Stimulated activated CD4-positive, alpha-beta T cell treated with anti-CD3 and anti-CD28 coated beads, Interleukin-2, amount 100 ng/mL, for 24 hours (primary cell): ENCODE measurements at places on chromosomes 3 and 15.

DNA sequence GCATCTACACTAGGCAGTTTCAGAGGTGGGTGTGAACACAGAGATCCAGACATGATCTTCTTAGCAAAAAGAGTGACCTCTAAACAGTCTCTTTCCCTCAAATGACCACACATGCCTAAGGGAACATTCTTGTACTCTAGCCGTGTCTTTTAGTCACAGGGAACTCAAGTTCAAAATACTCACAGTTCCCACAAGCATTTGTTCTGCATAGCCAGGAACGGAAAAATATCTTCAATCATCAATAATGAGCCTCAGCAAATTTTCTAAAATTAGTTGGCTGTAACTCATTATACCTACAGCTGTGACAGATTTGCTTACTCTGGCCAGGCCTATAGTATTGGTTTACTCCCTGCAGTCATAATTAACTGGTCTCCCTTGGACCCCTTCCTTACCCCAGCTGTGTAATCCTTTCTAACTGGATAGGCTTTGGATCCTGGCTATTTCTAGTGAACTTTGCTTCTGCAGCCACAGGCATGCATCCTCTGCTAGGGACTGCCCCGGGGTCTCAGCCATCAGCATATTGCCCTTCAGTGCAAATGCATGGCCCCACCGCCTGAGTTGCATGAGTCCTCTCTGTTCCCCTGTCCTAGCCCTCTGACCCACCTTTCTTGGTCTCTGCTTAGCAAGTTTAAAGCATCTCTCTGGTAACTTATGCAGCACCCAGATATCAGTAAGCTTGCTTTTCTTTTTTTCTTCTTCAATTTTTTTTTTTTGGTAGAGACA, 56.0 kb upstream of the HACD2 start:
- DNase-seq = no peak

GRCh38 chr15:23437146-23437545, 9.9 kb downstream of the GOLGA6L2 start:
- no peak for DNase-seq

DNA sequence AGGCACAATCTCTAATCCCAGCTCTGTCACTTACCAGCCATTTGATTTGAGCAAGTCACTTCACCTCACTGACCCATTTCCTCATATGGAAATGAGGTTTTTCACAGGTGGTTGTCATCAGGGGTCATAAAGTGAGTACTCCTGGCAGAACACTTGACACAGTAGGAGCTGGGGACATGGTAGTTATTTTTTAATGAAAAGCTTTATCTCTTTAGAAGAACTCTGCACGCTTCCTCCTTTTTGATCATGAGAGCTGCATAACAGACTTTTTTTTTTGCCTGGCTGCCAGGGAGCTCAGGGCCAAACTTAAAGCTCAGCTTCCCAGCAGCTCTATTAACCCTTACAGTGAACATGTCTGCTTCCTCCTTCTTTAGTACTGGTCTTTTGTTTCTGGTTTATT, 8.4 kb downstream of the VWA5B2 start:
- no peak for DNase-seq

DNA sequence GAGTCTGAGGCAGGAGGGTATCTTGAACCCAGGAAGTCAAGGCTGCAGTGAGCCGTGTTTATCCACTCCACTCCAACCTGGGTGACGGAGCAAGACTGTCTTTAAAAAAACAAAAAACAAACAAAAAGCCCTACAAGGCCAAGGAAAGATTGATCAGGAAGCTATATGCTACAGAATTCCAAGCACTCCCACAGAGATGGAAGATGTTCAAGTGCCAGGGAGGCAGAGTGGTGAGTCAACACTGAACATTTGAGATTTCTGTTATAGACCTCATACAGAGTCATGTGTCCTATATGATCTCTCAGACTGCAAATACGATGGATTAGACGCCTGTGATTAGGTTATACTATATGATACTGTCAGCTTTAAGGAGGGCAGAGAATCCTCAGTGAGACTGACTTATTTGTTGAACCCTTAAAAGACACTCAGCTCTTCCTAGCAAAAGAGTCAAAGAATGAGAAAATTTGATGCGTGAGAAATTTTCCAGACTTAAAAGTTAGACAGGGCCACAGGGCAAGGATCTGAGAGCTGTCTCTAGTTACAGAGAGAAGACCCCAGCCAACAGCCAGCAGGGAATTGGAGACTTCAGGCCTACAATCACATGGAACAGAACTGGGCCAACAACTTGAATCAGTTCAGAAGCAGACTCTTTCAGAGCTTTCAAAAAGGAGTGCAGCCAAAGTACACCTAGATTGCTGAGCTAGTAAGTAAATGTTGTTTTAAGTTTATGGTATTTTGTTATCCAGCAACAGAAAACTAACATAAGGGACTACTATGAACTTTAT, 107.6 kb downstream of the PIK3CB start:
- no peak for DNase-seq

DNA sequence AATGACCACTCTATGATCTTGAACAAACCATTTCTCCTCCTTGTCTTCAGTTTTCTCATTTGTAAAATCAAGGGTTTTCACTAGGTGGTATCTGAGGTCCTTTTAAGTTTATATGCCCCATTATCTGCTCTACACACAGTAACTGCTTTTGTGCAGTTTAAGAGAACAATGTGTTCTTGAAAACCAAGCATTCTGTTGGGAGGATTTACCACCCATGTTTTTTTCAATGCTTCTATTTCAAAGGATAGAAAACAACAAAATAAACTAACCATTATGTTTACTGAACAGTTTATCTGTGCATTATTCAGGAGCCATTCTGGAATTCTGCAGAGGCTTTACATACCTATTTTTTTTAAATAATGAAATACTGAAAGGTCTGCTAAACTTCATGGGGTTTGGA, 67.6 kb upstream of the C3orf49 start:
- no peak for DNase-seq

DNA sequence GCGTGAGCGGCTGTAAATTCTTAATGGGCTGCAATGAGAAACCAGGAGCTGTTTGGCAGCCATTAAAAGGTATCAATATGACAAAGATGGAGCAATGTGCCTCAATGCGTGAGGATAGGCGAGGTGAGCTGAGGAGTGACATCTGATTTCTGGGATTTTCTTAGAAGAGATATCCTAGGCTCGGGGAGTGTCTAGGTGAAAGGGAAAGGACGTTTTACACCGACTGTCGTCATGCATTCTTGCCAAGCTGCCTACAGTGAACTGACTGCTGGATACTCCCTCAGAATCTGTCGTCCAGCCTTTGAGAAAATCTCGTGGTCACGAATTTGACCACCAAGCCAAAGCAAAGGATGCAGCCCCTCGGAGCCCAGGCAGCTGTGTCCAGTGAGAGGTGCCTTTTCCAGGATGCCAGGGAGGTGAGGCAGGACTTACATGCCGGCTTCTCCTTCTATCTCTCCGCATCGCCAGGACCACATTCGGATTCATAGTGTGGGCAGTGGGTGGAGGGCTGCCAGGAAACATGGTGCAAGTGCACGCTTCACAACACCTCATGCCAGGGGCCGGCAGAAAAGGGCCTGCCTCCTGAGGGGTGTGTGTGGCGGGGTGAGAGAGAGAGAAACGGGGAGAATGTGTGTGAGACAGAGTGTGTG, 80.3 kb upstream of the ABHD17C start:
- DNase-seq = no peak

DNA sequence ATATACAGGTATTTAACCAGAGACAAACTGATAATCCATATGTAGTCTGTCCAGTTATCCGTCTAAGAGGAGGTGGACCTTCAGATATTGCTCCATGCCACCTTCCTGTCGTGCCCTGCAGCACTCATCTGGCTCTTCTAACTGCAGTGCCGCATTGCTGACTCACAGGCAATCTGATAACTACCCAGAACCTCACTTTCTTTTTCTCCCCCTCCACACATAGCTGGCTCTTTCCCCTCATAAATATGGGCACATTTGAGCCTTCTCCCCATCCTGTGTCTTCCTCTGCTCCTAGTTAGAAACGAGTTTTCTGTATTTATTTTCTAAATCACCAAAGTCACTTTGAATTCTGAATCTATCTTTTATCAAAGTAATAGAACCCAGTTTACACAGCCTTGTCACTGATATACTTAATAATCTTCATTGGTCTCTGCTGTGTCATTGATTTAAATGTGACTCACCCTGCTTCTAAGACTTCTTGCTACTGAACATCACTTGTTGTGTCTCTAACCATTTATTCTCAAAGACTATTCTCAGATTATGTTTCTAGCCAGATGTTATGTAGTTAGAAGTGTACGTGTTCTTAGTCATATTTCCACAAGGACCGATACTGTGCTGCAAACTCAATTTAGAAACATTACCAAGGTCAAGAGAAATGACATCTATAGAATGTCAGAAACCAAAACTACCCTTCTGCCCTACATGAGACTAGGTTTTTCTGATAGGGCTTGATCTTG, 17.4 kb upstream of the KCNMB2 start:
- no peak for DNase-seq

DNA sequence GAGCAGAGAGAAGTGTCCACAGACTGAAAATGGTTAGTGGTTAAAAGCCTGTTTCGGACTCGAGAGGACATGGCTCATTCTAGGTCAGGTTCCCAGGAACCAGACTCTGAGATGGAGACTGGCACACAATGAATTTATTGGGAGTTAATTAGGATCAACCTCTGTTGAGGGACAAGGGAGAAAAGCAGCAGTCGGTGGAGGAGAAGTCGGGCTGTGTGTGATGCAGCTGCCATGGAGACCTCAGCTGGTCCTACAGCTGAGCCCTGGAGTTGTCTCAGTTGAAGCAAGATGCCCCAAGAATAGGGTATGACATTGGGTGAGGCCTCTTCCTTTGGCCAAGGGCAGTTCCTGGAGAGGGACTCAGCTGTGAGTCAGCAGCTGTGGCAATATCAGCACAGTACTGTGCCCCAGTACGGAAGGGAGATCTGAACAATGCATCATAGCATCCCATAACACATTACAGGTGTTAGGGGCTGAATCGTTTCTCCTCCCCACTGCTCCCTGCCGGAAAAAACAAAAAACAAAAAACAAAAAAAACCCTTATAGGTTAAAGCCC, 105.4 kb downstream of the ABHD5 start:
- no peak for DNase-seq

DNA sequence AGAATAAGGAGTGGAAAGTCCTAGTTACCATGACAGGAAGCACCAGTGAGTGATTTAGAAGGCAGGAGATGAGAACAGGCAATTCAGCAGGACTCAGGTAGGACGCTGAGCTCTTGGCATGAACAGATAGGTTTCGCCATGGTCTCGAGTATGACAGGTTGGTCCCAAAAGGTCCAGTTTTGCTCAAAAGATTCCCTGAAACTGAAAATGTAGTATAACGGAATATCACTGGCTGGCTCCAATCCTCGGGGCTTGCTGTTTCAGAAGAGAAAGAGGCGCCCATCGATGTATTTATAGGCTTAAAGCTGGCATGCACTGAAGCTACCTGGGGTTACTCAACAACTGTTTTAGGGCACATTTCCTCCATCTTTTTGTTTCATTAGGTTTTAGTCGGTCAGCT, 59.2 kb downstream of the SRGAP3 start:
- no peak for DNase-seq

- DNase-seq = no peak
Measured at GRCh38 chr3:141448606-141449220, 38.1 kb upstream of the RASA2 start.

GRCh38 chr15:39321977-39322376, 258.9 kb upstream of the THBS1 start:
- DNase-seq = no peak

GRCh38 chr3:108677811-108678210, 79.4 kb downstream of the RETNLB start:
- DNase-seq = no peak

GRCh38 chr3:42732196-42732828, 29.7 kb upstream of the HHATL start:
- DNase-seq = no peak

DNA sequence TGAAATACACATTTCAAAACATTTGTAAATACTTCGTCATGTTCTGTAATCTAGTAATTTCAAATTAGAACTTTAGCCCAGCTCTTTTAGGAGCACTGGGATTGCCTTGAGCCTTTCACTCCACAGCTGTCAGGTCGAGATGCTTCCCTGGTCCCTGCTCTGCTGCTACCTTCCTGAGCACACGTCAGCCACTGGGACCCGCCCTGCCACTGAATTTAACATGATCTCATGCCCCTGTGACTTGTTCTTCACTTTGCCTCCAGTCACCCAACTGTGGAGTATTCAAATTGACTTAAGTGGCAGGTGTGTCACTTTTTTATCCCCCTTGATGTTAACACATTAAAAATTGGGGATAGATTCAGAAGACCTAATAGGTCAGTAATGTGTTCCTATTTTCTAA, 3.3 kb downstream of the ARRDC4 start:
- no peak for DNase-seq

- no peak for DNase-seq
Measured at GRCh38 chr15:51634591-51635198, 12.1 kb upstream of the DMXL2 start.

DNA sequence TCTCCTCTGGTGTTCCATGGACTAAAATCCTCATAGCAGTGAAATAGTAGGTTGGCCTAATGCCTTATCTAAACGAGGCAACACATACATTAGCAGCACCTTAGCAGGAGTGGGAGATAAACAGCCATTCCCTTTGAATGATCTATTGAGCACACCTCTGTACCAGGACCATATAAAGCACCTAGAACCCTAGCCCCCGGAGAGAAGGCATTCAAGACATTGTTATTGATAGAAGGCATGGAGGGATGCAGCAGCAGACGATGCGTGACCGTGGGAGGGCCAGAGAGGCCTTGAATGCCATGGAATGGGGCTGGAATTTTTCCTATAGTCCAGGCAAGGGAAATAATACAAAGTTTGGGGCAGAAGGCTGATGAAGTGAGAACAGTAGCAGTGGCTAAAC, 6.6 kb upstream of the SEMA5B start:
- no peak for DNase-seq

DNA sequence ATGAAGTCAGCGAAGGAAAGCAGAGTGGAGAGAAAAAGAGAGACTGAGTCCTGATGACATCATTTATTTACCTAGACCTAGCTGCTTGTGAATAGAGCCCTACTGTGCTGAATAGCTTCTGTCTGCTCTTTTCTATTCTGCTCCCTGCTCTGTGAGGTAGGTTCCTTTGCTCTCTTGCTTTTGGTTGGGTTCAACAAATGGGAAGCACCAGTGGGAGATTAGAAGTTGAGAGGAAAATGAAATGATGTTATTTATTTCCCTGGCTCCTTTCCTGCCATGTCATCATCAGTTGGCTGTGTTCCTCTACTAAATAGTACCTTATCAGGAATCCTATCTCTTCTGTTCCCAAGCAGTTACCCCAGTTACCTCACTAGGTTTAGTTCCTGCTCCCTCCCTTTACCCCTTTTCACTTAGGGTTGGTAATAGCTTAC, 23.5 kb downstream of the DTWD1 start:
- no peak for DNase-seq

DNA sequence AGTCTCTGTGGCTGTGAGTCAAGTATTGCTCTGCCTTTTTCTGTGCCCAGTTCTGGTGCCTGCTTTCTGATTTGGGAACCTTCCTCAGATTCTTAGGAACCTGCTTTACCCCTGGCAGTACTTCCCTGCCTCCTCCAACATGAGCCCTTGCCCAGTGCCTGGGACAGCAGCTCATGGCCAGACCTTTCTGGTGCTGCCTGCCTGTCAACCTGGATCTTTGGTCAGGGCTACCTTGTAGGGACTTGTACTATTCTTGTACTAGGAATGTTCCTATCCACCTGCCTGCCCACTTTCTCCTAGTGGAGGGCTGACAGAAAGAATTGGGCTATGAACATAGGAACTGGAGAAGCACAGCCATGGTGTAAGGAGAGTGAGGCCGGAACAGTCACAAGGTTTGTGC, 28.8 kb upstream of the EPHB1 start:
- DNase-seq = no peak

- DNase-seq = peak; percentile 69
Measured at GRCh38 chr3:125990253-125990970, 21.4 kb downstream of the ROPN1B start.

GRCh38 chr3:119219069-119219468, 21.6 kb downstream of the B4GALT4 start:
- DNase-seq = peak; percentile 36

- no peak for DNase-seq
Measured at GRCh38 chr3:45583021-45583851, 11.3 kb upstream of the LIMD1 start.
